ENCODE measurements at places on chromosomes 5 and 9. TPM values are rescaled to one million over a fixed set of nuclear protein-coding genes. Genes with fewer than 3 reads are reported as not detected.

Gene HAVCR1
- total RNA-seq, result not detected

Gene REEP2
- total RNA-seq, result 4.4 TPM

Gene NUTM2F
- total RNA-seq, result not detected

Gene CXCL14
- not detected for total RNA-seq

Gene LCN12
- total RNA-seq, result 0.35 TPM

Gene EGR1
- 5.5 TPM for total RNA-seq

Gene OSMR
- total RNA-seq, result 12.8 TPM

Gene FAM219A
- total RNA-seq, result 39.5 TPM

Gene CYSRT1
- total RNA-seq, result 0.92 TPM

Gene LHX6
- 18.4 TPM for total RNA-seq

Gene ANKRD34B
- total RNA-seq, result not detected

Gene ZNG1A
- total RNA-seq, result 39.8 TPM

Gene LIFR
- 36.4 TPM for total RNA-seq

Gene FXN
- 21.2 TPM for total RNA-seq

Gene LCN15
- total RNA-seq, result not detected

Gene SAXO1
- not detected for total RNA-seq

Gene OR1Q1
- total RNA-seq, result not detected

Gene DIPK1B
- total RNA-seq, result 242 TPM

Gene TERT
- total RNA-seq, result not detected

Gene DAB2IP
- 53.6 TPM for total RNA-seq

Gene IRGM
- total RNA-seq, result not detected

Gene DPM2
- total RNA-seq, result 41.9 TPM

Gene ROPN1L
- total RNA-seq, result 0.60 TPM

Gene SIT1
- not detected for total RNA-seq

Gene RMRP
- total RNA-seq, result 22,385 TPM

Gene WNT8A
- total RNA-seq, result not detected

Measured in endothelial cell of umbilical vein (primary cell).